ENCODE measurements at places on chromosomes 1 and 21.

DNA sequence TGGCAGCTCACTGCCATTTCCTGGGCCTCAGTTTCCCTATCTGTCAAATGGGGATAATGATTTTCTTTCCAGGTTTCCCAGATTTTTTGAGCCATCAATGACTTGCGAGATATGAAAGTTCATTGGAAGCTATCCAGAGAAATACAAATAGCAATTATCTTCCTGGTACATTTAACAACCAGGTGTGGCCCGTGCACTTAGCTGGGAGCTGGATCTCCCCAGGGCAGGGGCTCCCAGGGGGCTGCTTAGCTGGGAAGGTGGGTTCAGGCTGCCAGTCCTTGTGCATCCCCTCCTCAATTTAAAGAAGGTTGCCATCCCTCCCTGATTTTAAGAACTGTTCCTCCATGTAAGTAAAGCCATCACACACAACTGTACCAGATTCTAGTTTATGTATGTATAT is 3.6 kb upstream of the TMEM54 start:
- DNase-seq, result no peak

DNA sequence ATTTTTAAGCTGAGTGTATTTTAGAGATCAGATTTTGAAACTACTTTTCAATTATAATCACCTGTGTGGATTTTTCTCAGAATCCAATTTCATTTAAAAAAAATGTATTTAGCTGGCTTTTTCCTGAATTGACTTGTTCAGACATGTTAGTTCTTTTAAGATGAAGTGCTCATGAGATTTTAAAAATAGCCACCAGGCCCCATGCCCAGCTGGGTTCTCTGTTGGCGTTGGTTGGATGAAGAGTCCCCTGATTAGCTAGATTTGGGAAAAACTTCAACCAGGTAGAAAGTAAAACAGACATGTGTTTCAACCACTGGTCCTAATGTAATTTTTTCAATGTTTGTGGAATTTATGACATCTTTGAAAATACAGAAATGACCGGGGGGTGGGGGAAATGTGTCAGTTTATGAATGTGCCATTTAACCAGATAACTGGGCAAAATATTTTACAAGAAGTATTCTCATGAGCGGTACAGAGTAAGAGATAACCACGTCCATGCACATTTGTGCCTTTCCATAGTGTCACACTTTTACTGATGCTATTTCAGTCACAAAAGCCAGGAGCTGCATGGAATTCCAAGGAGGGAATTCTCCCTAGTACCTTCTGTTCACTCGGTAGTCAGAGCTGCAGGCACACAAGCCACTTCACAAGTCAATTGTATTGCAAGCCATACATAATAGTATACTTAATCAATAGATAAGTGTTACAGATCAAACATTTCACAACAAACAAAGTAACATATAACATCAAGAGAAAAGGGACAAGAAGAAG is 51.1 kb downstream of the KCNK1 start:
- DNase-seq, result no peak

DNA sequence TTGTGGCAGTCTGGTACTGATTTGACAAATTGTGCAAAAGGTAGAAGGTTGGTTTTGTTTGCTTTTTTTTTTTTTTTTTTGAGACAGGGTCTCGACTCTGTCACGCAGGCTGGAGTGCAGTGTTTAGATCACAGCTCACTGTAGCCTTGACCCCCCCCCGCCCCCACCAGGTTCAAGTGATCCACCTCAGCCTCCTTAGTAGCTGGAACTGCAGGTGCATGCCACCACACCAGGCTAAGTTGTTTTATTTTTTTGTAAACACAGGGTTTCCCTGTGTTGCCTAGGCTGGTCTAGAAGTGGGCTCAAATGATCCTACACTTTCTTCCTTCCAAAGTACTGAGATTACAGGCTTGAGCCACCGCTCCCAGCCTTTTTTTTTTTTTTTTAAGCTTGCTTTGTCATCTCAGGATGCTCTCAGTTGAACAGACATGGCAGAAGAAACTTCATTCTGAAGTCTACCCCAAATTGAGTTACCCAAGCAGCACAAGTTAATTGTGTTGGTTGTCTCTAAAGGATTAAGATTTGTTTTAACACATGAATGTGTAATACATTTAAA is 8.2 kb downstream of the KDM1A start:
- no peak for DNase-seq

- DNase-seq, result no peak
Measured at GRCh38 chr1:6124746-6125365, 55.3 kb downstream of the CHD5 start.

- DNase-seq, result no peak
Measured at GRCh38 chr1:204463125-204464060, 31.2 kb downstream of the PIK3C2B start.

DNA sequence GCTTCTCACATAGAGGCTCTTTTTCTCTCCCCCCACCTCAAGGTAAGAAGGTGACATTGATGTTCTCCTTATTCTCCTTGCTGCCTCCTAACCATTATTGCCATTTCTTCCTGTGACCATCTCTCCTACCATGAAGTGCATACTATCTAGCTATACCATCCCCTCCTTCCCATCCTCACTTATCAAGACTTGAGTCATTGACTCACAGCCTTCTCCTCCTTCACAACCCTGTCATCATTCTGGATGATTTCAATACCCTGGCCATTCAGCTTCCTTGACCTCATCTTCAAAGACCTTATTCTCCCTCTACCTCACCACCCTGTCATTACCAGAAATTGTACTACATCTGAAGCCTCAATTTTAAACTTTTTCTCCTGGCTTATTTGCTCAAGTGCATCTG is 10.9 kb upstream of the HIPK1 start:
- DNase-seq, result no peak

- no peak for DNase-seq
Measured at GRCh38 chr1:172442404-172442803, 1.5 kb downstream of the PIGC start.

DNA sequence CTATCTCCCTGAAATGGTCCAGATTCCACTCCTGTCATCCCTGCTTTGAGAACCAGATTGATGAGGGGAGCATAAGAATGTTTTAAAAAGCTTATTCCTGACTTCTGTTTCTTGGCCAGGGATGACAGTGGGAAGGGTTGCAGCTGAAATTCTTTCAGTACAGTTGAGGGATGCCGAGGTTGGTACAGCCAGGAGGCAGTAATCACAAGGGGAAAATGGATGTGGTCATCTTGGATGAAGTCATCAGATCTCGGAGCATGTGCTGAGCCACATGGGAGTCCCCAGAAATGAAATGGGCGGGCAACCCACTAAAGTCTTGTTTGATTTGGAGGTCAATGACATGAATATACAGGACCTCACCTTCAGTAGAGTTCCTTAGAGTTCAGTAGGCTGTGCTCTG is 18.7 kb upstream of the PLA2G2E start:
- no peak for DNase-seq

GRCh38 chr1:65068202-65069010 is 79.6 kb upstream of the AK4 start:
- peak; percentile 22 for DNase-seq

DNA sequence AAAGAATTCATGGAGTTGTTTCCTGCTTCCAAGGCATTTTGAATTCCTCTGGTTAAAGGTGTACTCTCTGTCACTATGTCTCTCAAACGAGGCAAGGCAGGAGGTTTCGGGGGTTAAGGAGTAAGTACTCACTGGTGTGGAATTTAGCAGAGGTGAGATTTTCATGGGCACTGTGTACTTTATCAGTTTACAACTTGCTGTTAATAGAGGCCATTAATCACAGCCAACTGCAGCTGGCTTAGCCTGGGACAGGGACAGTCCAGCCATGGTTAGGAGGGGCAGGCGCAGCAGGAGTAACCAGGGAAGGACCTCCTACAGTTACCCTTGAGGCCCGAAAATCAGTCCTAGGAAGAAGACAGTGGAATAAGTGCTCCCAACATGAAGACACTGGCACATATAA is 18.1 kb upstream of the TMEM9 start:
- no peak for DNase-seq
